ENCODE measurements at places on chromosomes 5 and 9.

GRCh38 chr5:5039918-5040317 lies 100.2 kb upstream of the ADAMTS16 start:
- DNase-seq: no peak

DNA sequence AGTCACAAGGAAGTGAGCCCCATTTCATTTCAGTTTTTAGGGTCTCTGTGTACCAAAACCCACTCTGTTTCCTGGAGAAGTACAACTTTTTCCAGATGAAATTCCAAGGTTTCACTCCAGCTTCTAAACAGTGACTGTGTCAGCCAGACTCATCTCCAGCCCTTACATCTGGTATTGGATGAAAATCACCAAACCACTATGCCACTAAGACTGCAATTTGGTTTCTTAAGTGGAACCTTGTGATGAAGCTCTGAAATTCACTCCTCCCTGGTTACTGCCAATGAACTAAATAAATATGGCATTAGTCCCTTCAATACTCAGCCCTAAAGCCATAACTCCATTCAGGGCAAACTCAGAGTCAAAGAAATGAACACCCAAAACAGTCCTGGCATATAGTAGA lies 211.2 kb upstream of the DAPK1 start:
- DNase-seq: no peak

GRCh38 chr5:54301220-54301619 lies 9.2 kb downstream of the ARL15 start:
- no peak for DNase-seq

GRCh38 chr5:169347786-169348185 lies 46.8 kb upstream of the SLIT3 start:
- no peak for DNase-seq

DNA sequence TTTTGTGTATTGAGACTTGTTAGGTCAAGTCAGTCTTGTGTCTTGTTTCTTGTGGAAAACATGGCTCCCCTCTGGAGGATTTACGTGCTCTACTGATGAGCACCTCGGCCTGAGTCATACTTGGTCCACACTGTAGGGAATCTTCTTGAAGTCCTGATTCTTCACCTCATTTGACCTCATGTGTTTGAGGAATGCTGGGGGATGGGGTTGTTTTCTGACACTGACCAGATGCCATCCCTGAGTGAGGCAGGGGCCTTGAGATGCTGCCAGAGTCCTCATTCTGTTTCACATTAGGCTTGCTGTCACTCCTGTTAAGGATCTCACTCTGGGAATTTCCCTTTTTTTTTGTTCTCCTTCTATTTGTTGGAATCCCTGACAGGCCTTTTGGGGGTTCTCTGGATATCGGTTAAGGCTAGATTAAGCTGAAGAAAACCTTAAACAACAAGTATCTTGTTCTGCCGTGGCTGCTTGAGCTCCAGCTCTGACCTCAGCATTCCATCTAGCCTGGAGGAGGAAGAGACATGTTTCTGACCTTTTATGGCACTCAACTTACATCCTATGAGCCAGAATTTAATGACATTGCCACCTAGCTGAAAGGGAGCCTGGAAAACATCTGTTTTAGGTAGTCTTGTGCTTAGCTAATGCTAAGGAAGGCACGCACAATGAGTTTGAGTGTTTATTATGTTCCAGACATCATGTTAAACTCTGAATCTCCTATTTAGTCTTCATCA lies 20.6 kb downstream of the TCOF1 start:
- DNase-seq: peak; percentile 32

DNA sequence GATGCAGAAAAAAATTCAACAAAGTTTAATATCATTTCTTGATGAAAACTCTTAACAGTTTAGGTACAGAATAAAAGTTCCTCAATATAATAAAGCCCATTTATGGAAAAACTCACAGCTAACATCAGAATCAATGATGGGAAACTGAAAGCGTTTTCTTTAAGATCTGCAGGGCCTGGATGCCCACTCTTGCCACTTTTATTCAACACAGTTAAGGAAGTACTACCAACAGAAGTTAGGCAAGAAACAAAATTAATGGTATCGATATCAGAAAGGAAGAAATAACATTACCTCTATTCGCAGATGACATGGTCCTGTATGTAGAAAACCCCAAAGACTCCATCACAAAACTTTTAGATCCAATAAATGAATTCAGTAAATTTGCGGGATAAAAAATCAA lies 542.4 kb upstream of the RGMB start:
- DNase-seq: no peak

DNA sequence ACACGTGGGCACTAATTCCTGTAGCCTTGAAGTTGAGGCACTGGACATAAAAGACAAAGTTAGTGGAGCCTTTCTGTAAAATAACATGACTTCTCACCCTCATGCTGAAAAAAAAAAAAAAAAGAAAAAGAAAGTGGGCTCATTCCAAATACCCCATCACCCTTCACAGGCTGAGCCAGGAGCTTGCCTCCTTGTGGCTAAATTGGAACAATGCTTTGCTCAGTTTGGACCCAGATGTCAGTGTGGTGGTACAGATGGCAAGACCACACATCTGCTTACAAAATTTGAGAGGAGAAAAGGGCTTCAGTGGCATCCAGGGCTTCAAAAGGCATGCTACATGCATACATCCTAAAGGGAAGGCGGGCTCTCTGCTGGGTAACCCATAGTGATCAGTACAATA lies 342.8 kb downstream of the EBF1 start:
- DNase-seq: no peak

GRCh38 chr9:131594906-131595665 lies 49.8 kb downstream of the PRRT1B start:
- DNase-seq: no peak

DNA sequence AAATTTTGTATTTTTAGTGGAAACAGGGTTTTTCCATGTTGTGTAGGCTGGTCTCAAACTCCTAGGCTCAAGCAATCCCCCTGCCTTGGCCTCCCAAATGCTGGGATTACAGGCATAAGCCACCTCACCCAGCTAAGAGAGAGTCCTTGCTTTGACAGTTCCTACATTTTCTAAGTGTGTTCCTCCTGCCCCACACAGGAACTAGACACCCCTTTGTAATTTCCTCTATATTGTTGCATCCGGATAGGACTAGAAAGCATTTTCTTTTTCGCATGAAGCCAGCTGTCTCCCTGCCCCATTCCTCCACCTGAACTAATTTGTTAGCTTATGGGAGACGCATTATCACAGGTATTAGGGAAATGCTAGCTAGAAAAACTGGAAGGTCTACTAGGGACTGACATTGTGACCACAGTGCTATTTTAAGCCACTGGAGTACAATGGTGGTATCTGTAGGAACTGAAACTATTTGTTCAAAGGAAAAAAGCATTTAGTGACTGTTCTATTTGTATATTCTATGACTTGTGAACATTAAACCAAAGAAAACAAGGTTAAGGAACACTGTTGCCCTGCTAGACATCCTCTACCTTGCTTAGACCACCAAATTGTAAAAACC lies 214.1 kb downstream of the SMARCA2 start:
- no peak for DNase-seq

- no peak for DNase-seq
Observed at GRCh38 chr5:153630546-153630945, 140.1 kb downstream of the GRIA1 start.

DNA sequence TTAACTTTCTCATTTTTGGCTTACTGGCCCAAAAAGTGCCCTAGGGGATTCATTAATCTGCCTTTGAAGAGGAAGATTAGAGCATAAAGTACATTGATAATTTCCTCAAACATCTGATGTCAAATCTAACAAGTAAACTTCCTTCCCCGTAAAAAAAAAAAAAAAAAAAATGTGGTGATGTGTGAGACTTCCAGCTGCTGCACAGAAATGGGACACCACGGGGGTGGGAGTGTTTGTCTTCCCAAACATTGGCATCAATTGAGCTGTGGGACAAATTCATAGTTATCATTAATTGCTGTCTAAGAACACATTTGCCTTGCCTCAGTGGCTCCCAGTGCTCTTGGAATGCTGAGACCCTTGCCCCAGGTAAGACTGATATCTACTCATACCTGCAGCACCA lies 149.6 kb downstream of the ADAMTS12 start:
- DNase-seq: no peak

DNA sequence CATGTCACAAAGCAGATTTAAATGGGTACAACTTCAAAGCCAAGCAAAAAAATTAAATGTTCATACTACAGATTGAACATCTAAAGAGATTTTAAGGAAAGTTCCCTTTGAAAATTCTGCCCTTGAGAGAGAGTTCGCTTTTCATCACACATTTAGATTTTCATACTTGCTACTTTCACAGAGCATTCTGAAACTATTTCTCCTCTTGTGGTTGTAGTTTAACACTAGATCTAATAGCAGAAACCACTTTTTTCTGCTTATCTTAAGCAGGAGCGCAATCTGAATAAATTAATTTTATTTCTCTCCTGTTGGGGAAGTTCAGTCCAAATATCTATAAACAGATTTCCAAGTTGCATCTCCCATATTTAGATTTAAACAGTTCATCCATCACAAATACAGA lies 173.3 kb upstream of the RASA1 start:
- no peak for DNase-seq

GRCh38 chr5:4563400-4563799 lies 576.7 kb upstream of the ADAMTS16 start:
- DNase-seq: no peak

DNA sequence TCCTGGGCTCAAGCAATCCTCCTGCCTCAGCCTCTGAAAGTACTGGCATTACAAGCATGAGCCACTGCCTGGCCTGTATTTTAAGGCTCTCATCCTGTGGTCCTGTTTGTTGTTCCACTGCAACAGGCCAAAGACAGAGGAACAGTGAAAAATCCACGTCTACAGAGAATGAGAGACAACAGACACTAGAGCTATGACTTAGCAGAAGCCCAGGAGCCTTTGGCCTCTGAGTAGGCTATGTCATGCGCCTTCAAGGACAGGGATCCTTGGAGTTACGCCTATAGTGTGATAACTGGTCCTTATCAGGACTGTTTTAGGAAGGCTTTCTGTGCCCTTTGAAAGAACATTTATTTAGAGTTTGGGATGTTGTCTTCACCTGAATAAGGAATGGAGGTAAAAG lies 10.5 kb downstream of the POC5 start:
- DNase-seq: no peak

DNA sequence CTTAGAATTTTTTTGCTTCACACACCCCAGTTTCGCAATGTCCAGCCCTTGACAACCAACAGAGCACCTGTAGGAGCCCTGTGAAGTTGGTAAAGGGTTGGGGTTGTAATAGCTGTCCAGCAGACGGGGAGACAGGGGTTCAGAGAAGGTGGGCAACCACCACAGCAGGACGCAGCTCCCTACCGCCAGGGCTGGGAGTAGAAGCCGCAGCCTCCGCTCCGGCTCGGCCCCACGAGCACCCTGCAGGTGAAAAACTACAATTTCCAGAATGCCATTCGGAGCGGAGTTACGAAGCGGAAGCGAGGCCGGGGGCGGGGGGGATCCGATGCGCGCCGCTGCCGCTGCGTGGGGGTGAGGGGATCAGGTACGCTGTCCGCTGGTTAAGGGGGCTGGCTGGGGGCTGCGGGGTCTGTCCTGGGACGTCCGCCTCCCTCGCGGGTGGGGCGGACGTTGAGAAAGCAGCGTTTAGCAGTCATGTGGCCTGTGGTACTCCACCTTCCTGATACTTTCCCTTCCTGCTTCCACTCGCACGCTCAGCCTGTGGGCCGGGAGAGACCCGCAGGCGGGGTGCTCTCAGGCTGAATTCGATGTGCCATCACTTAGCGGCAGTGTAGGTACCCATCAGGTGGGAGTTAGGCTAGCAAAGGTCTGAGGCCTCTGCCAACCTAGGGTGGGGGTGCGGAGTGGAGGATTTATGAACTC lies at the start of gene TRMT10B:
Gene TRMT10B, plus strand, starts transcription at position 317 of the 702 bp plus-strand sequence. CDS start 8,127 bp downstream, outside the sequence.
- DNase-seq: peak; percentile 44

DNA sequence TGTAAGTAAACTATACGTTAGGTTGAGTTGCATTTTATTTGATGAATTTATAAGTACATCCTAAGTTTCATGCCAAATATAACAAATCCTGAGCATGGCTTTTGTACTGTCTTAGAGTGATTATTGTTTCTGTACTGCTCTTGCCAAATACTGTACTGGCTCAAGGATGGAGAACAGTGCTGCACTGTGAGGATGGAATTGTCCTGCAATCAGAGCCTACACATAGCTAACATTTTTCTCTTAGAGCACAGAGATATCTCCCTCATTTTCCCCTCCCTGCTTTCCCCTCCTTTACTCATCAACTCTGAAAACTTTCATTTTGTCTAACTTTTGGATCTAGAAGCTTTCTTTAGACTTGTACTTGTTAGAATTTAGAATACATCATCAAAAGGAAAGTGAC lies 28.3 kb downstream of the LRRC70 start:
- no peak for DNase-seq

DNA sequence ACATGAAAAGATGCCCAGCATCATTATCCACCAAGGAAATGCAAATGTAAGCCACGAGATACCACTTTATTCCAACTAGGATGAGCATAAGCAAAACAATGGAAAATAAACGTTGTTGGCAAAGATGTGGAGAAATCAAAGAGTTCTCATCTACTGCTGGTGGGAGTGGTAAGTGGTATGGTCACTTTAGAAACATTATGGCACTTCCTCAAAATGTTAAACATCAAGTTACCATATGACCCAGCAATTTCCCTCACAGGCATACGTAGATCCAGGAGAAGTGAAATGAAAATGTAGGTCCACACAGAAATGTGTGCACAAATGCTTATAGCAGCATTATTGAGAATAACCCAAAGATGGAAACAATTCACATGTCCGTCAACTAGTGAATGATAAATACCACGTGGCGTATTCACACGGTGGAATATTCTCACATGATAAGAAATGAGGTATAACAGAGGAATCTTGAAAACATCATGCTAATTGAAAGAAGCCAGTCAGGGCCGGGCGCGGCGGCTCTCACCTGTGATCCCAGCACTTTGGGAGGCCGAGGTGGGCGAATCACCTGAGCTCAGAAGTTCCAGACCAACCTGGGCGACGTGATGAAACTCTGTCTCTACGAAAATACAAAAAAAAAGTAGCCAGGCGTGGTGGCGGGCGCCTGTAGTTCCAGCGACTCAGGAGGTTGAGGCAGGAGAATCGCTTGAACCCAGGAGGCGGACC lies 16.4 kb upstream of the FLT4 start:
- no peak for DNase-seq

GRCh38 chr5:43648499-43649124 lies 45.6 kb downstream of the NNT start:
- DNase-seq: no peak

GRCh38 chr9:112198646-112199045 lies 23.5 kb upstream of the SUSD1 start:
- DNase-seq: no peak

- DNase-seq: no peak
Observed at GRCh38 chr5:145965804-145966203, 29.4 kb downstream of the SH3RF2 start.

GRCh38 chr5:58037899-58038298 lies 422.0 kb downstream of the PLK2 start:
- no peak for DNase-seq

- DNase-seq: no peak
Observed at GRCh38 chr9:91151718-91152095, 210.0 kb downstream of the AUH start.

DNA sequence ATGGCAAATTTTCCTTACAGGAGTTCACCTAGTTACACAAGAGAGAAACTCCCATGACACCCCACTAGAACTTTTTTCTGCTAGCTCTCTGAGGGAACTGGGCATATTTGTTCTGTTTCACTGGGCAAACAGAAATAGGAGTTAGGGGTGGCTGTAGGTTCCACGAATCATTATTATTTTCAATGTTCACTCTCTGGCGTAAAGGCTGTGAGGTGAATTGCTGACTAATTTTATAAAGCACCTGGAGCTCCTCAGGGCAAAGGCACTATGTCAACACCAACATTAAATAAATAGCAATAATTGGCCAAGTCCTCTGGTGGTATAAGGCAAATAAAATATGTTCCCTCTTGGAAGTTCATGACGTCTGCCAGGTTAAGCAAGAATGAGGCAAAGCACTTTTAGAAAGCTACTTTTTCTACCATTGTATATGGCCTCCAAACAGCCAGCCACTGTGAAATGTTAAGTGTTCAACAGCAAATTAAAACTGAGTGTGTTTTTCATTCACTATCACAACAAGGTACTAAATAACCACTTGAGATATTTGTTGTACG lies 344.6 kb downstream of the PDE4D start:
- DNase-seq: no peak

Data from stromal cell of bone marrow (primary cell).